ENCODE measurements at places on chromosomes 1 and 21. TPM values are rescaled to one million over a fixed set of nuclear protein-coding genes. Genes with fewer than 3 reads are reported as not detected.

Gene TMEM35B
- 26.4 TPM for polyA plus RNA-seq

Gene TMEM269
- polyA plus RNA-seq = not detected

Gene AADACL4
- not detected for polyA plus RNA-seq

Gene BTBD8
- 0.76 TPM for polyA plus RNA-seq

Gene ELF3
- polyA plus RNA-seq = 0.51 TPM

Gene CTSK
- polyA plus RNA-seq = 71.7 TPM

Gene WDR64
- not detected for polyA plus RNA-seq

Gene S100A12
- polyA plus RNA-seq = 6.3 TPM

Gene OR2AK2
- polyA plus RNA-seq = not detected

Gene CFHR4
- polyA plus RNA-seq = not detected

Gene TRNP1
- polyA plus RNA-seq = 130 TPM

Gene AMY1B
- polyA plus RNA-seq = not detected

Gene PIK3C2B
- 5.4 TPM for polyA plus RNA-seq

Gene TFAP2E
- polyA plus RNA-seq = 0.67 TPM

Gene CFHR1
- polyA plus RNA-seq = not detected

Gene TCHH
- polyA plus RNA-seq = 0.14 TPM

Gene LAMC1
- polyA plus RNA-seq = 40.9 TPM
